Caudate nucleus (tissue), 63 donors: ENCODE measurements at places on chromosomes 16 and 17.

DNA sequence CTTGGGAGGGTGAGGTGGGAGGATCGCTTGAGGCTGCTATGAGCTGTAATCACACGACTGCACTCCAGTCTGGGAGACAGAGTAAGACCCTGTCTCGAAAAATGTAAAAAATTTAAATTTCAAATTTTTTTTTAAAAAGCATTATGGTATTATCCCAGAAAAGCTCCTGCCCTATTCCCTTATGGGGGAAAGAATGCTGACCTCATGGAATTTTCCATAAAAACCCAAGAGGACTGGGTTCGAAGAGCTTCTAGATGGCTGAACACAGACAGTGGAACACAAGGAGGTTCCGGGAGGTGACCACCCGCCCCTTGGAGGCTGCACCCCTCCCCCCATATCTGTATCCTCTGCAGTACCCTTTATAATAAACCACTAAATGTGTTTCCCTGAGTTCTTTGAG, 4.0 kb downstream of the EIF4A3 start:
- no peak for DNase-seq

DNA sequence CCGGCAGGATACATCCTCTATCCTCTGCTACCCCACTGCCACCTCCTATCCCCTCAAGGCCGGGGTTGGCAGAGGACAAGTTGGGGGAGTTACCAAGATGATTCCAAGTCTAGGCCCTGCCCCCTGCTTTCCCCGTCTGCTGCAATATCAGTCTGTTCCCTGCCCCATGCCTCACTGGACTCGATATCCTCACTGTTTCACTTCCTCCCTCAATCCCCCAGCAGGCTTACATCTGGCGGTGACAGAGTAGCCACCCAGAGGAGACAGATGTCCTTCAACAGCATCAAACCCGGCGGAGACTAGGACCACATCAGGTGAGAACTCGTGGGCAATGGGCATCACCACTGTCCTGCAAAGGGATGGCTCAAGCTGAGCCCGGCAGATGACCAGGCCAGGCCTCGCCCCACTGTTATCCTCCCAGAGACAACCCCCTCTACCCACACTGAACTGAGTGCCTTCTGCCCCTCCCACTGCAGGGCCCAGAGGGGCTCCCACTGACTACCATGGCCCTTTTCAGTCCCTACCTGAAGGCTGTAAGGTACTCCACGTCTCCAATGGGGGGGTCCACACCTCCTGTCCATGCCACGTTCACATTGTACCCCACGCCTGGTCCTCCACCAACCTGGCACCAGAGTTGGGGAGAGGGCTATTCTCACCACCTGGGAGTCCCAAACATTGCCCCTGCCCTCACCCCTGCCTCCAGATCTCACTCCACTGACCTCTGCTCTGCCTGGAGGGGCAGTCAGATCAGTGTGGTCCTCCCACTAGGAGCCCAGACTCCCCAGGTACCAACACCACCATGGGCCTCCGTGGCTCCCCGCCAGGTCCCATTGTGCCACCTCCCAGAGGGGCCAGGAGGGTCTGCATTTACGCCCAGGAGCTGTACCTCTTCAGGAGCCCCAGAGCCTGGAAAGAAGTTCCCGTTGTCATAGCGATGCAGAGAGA, 9.6 kb downstream of the G6PC3 start:
- no peak for DNase-seq

- DNase-seq = no peak
Measured at GRCh38 chr16:86455640-86456039, 54.7 kb upstream of the FOXF1 start.

DNA sequence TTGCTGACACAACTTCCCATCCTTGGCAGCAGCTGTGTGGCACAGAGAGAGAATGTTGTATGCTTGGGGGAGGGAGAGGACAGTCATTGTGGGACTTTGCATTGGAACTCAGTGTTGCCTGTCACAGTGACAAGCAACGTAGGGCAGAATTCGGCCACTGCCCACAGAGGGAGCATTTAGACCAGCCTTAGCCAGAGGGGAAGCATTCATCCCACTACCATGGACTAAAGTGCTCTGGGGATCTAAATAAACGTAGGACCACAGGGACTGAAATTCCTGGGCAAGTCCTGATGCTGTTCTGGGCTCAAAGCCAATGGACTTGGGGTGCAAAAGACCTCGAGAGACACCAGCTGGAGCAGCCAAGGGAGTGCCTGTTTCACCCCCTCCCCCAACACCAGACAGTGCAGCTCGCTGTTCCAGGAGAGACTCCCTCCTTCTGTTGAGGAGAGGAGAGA, 44.9 kb downstream of the ABCA8 start:
- DNase-seq = peak; percentile 46

DNA sequence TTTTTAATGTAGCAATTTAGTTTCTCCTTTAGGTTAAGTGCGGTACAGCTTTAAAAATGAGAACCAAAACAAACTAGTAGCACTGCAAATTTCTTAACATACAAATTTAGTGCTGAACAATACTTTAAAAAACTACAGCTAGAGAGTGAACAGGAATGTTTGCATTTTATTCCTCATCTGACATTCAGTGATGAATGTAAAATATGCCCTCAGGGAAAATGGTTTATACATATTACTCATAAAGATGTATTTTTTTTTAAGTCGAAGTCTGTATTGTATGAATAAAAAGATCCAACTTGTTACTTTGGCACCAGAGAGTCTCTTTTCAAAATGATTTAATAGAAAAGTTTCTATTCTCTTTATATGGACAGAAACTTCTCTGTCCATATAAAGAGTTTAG, 96.8 kb downstream of the BRIP1 start:
- no peak for DNase-seq

DNA sequence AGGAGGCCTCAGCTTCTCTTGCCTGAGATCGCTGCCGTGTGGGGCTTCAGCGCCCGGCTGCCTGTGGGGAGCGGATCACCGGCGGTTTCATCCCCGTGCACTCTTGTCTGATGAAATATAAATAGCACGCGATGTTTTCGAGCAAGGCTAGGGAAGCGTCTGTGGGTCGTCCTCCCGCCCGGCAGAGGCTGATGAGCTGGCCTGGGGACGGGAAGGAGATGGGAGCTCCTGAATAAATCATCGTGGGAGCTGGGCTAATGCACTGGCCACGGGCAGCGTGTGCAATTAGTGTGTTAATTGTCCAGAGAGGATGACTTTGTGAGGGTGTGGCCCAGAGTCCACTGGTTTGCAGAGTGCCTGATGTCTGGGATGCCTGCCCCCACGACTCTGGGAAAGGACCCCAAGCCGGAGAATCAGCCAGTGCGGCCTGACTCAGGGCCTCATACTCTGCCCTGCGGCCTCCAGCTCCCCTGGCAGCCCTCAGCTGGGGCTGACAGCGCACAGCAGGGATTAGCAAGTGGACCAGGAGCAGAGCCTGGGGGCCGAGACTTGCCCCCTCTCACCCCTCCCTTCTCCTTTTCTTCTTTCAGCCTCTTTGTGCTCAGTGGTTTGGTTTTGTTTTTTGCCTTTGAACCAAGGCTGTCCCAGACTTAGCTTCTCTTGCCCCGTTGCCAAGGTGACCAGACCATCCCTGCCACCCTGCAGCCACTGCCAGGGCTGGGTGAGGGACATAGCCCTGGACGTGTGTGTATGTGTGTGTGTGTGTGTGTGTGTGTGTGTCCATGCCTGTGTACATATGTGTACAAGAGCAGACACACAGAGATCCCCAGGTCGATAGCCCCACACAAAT, 21.4 kb downstream of the KCNJ12 start:
- no peak for DNase-seq

GRCh38 chr16:10752843-10753523, 9.3 kb downstream of the NUBP1 start:
- DNase-seq = no peak

DNA sequence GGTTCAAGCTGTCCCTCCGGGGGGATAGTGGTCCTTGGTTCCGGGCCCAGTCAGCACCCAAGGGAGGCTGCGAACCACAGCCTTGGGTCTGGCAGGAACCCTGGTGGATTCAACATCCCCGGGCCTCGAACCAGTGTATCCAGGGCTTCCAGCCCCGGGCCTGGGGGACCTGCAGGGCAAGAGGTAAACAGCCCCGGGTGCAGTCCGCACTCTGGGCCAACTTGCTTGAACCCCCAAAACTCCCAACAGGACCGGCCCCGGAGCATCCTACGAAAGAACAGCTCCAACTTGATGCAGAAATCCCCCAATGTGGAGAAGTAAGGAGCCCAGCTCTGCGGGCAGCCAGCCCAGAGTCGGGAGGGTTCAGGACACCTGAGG, 1.5 kb upstream of the NEURL4 start:
- DNase-seq = no peak

DNA sequence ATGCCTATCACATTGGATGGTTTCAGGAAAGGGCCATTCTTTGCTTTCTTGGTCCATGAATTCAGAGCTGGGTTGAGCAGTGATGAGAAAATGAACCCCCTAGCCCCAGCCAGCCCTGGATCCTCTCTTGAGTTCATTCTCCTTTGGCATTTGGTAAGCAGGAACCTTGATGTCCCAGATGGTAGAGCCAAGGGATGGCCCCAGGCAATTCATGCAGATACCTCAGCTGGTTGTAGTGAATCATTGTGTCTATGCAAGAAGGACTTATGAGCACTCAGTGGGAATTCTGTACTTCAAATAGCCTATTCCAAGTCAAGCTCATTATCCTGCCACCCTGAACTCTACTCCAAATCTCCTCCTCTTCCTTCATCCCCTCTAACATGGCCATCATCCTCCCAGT, 412.7 kb downstream of the UTP18 start:
- no peak for DNase-seq

DNA sequence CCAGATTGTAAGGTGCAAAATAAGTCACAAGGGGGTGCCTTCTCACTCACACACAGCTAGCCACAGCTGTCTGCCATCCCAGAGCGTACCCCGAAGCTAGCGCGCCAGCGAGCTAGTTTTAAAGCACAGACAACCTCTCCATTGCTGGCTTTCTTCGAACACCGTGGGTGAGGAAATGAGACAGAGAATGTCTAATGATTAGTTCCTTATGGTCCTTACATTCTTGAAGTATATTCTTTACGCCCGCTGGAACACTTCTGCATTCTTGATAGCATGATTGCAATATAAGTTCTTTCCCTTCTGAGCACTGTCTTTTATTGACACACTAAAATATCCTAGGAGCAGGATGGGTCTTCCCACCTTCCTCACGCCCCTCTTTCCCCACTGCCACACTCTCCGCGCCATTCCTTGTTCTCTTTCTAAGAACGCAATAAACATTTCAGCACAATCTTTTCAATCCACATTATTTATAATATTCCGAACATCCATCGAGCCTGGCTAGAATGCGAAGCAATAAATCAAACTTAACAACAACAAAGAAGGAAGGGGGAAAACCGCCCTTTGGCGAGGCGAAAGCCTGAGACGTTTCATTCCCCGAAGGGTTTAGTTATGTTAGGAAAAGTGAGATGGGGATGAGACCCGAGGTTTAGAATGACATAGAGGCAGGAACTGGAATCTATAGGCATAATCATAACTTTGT, 251.3 kb downstream of the NTN1 start:
- DNase-seq = no peak

DNA sequence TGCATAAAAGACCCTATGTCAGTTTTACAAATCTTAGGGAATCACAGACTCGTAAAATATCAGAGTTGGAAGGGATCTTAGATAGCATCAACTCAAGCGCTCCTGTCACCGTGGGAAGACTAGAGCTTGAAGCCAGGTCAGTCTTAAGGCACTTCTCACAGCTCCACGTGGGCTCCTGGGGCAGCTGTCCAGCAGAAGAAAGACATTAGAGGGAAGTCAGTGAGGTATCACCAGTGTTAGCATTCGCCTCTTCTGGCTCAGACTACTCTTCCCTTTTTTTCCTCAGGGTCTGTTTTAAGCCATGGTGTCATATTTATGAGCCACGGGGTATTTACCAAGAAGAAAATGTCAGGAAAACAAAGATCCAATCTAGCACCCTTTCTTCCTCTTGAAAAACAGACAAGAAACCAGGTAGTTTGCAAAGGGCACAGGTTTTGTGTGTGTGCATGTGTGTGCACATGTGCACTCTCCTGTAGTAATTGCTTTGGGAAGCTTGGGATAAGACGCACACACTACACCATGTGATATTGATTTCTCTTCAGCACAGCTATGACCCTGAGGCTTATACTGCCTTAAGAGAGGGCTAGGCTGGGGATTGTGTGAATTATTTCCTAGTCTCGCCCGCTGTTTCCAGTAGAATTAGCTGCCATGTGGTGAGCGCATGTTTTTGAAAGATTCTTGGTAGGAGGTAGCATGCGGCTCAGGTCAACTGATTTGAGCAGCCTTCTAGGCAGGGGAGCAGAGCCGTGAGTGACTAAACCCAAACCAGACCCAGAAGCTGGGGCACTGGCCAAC, 61.0 kb upstream of the ELAC2 start:
- DNase-seq = no peak

DNA sequence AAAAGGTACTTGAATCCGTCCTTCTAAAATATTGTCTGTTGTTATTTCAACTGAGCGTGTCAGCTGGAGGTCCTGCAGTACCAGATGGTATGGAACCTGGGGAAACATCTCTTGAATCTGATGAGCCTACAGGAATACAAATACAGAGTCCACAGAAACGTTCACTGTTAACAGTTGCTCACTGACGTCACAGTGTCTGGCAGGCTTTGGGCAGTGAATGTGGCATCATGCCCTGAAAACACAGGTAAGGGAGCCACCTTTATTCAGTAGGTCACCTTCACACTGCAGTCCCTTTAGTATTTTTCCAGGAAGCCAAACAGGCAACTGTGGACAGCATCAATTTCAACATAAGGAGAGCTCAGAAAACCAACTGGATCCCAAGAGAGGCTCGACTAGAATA, 56.1 kb downstream of the AMFR start:
- no peak for DNase-seq

DNA sequence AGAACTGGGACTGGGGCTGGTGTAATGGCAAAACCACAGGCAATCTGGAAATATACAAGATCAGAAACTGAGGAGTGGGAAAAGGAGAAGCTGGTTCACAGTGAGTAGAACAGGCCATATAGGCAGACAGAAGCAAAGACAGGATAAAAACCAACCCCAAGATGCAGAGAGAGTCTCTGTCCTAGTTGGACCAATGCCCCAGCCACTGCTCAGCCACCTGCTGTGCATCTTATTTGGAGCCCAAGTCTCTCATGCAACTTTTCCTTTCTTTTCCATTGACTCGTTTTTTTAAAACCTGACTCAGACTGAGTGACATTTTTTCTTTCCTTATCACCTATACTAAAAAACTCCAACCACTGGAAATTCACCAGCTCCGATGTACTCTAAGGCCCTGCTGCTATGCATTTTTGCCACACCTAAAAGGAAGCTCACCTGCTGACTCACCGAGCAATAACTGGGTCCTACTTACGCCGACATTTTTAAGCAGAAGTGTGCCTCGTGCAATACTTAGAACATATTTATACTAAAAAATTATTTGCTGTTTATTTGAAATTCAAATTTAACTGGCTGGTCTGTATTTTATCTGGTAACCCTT, 100.8 kb upstream of the XYLT1 start:
- no peak for DNase-seq

DNA sequence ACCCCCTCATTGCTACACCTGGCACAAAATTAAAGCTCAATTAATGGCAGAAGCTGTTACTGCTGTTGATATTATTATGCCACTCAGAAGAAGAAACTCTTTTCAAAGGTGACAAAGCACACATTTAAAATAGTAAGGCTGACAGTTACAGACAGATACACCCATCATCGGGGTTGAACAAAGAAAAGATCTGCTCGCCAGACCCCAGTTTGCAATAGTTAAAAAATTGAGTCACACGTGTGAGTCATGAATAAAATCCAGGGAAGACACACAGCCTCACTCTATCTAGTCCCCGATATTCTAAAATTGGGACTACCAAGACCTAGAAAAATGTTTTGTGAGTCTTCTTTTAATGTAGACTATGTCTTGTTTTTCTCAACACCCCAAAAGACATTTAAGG, 330.0 kb upstream of the SOX9 start:
- no peak for DNase-seq
